ENCODE measurements at places on chromosomes 7 and 10.

DNA sequence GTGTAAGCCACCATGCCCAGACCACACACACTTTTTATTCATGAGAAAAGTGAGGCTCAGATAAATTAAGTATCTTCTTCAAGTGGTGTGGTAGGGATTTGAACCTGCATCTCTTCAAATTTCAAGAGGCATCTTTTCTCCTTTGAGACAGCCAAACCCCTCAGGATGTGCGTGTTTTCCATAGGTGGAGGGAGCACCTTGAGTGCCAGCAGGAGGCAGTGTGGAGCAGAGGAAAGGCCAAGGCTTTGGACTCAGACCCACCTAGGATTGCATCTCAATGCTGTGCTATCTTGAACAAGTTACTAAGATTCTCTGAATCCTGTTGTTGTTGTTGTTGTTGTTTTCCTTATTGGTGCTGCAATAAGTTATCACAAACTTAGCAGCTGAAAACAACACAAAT, 40.2 kb upstream of the MYL10 start:
- peak; percentile 8 for DNase-seq

GRCh38 chr7:47180516-47180826, 401.4 kb downstream of the TNS3 start:
- DNase-seq: no peak

DNA sequence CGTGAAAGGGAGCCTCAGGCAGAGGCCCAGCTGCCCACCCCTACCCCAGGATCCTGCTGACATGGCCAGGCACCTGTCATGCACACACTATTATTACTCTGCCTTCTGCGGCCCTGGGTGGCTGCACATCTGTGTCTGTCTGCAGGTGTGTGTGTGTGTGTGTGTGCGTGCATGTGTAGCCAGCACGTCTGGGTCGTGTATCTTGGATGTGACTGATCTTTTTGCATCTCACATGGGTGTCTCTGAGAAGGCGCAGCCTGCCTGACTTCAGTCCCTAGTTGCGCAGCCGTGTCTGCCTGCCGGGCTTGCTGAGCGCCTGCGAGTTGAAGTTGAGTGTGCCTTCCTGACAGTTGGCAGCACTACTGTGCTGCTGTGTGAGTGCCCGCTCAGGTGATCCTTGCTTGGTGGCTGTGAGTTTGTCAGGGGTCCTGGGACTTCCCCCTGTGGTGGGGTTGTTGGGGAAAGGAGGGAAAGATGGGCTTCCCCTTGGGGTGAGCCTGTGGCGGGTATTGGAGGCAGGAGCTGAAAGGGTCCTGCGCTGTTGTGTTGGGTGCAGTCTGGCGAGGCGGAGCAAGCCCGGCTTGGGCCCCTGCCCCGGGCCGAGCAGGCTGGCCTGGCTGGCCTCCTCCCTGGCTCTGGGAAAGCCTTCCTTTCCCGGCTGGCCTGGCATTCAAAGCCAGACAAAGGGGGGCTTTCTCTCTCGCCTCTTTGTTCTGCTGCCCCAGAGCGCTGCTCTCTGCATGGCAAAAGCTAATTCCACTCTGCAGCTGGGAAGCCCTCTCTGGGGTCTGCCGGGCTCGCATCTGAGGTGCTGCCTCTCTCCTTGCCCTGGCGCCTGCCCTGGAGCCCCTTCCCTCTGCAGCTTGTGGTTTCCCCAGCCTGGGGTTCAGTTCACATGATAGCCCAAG, 4.9 kb downstream of the TRIM8 start:
- DNase-seq: no peak

DNA sequence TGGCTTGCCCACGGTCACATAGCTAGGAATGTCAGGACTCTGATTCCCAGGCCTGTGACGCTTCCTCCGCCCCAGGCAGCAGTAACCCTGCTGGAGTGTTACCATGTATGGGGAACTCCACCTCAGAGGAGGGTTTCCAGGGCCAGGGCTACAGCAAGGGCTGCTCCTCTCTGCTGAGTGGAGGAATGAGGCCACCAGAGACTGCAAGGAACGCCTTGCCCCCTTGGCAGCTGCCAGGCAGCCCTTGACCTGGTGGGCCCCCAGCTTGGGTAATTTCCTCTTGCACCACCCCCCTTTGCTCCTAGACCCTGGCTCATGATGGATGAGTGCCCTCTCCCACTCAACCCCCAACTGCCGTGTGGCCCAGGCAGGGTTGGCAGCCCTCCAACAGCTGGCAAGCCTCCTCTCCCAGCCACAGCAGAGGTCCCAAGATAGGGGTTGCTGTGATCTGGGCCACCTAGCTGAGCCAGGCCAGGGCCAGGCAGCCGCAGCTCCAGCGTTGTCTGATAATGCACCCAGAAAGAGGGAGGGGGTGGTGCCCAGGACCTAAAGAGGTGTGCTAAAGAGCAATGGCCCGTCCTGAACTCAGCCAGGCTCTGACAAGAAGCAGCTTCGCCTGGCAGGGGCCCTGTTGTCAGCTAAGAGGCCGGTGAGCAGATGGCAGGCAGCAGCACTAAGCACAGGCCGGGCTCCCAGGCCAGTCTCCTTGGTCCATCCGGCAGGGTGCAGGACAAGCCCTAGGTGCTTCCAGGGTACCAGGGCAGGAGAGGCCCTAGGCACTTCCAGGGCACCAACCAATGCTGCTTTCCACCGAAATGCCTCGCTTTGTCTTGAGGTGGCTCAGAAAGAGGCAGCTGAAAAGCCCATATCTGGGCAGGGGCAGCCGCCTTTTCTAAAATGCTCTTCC, 35.4 kb downstream of the DRGX start:
- peak; percentile 44 for DNase-seq

- DNase-seq: no peak
Observed at GRCh38 chr7:129553899-129554461, 51.6 kb downstream of the SMKR1 start.

DNA sequence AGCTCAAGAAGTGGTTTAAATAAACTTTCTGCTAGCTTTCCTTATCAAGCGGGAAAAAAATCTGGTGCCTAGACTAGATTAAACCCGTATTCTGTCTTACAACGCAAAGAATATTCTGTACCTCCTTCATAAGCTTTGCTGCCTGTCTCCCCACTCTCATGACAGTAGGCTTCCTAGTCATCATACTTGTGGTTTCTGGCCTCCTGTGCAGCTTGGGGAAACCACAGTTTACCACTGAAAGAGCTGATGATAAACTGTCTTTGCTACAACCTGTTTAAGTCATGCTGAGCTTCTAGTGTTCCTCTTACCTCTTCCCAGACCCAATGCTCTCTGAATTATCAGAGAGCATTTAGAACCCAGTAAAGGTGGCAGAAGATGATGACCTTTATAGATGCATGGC, 55.0 kb downstream of the PODXL start:
- DNase-seq: no peak

DNA sequence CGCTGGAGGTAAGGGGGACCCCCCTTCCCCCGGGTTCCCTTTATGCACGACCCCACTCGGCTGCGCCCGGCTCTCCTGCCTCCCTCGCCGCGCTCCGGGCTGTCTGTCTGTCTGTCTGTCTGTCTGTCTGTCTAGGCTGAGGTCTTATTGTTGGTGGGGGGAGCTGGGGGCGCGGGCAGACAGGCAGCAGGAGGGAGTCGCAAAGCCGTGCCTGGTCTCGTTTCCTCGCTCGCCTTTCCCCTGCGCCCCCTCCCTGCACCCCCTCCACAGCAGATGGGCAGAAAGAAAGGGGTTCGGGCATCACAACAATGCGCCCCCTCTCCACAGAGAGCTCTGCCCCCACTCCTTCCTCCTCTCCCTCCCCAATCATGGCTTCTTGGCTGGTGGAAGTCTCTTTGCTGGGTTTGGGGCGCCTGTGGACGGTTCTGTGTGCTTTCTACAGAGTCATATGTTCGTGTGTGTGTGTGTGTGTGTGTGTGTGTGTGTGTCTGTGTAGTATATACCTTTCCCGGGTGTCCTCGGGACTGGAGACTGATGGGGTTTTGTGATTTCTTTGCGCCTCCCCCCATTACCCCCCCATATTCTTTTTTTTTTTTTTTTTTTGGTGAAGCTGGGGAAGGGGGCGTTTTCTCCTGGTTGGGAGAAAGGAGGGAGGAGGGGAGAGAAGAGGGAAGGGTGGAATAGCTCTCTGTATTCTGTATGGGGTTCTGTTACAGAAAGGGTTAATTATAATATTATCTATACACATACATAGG, 1.9 kb downstream of the AUTS2 start:
- DNase-seq: no peak

DNA sequence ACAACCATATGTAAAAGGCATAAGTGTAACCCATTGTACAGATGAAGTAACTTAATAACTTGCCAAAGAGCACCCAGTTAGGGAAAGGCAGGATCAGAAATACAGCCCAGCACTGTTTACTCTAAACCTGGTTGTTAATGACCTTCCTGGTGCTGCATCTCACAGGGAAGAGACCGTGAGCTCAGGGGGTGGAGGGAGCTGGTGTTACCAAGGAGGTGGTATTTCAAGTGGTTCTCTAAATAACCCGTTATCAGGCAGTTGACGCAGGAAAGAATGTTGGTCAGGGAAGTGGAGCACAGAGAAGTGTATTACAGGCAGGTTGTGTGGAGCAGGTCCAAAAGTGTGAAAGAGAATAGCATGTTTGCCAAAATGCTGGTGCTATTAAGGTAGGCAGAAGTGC, 4.4 kb upstream of the ST7 start:
- no peak for DNase-seq

GRCh38 chr10:15267496-15267895, 99.0 kb upstream of the NMT2 start:
- DNase-seq: no peak

DNA sequence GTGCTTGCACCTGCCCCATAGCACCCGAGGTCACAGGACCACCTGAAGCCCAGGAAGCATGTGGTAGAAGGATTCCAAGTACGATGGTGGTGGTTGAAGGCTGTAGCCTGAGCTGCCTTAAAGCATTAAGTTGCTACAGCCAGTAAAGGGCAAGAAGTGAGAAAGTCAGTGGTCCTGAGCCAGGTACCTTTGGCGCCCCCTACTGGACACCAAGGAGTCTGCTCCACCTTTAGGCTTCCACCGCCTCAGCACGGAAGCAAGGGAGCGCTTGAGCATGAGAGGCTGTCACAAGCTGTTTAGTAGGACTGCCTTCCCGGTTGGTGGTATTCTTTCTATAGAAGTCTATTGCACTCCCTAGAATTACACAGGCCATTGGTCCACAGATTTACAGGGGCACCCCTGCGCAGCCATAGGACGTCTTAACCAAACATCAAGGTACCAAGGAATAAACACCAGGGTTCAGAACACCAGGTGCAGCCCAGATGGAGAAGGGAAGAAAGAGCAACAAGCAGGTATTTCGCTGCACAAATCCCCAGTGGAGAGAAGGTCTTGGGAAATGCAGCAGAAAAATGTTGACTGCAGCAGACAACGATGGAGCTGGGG, 2.2 kb downstream of the CRTAC1 start:
- peak; percentile 52 for DNase-seq

DNA sequence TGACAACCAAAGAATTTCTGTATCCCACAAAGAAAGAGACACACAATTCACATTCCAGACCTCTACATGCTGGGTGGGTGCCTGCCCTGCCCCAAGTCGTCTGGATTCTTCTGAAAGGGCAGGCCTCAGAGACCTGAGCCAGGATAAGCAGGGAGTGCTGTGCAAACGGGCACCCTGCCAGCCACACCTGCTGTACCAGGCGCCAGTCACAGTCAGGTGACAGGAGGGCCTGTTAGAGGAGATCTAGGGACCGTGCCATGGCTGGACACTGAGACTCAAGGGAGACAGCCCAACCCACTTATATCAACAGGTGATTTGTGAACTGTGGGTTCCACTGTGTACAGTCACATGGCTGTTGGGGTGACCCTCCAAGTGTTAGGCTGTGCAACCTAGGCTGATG, 103.1 kb upstream of the AFAP1L2 start:
- no peak for DNase-seq

- DNase-seq: no peak
Observed at GRCh38 chr7:158432369-158433341, 155.0 kb downstream of the PTPRN2 start.

DNA sequence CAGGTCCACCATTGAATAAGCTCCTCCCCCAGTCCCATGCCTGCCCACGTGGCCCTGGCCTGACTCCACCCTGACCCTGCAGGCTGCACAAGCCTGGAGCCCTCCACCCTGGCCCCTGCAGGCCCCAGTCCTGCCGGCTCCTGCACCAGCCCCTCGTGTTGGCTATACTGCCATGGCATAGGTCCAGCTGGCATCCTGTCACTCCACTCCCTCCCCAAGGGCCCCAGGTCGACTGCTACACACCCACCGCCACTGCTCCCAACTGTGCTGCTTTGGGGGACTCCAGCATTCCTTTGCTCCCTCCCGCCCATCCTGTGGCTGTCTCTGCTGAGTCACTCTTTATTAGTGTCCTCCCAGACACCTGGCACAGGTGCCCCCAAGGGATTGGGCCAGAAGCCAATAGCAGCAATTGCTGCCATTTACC, 32.4 kb upstream of the HSPA12A start:
- DNase-seq: no peak

DNA sequence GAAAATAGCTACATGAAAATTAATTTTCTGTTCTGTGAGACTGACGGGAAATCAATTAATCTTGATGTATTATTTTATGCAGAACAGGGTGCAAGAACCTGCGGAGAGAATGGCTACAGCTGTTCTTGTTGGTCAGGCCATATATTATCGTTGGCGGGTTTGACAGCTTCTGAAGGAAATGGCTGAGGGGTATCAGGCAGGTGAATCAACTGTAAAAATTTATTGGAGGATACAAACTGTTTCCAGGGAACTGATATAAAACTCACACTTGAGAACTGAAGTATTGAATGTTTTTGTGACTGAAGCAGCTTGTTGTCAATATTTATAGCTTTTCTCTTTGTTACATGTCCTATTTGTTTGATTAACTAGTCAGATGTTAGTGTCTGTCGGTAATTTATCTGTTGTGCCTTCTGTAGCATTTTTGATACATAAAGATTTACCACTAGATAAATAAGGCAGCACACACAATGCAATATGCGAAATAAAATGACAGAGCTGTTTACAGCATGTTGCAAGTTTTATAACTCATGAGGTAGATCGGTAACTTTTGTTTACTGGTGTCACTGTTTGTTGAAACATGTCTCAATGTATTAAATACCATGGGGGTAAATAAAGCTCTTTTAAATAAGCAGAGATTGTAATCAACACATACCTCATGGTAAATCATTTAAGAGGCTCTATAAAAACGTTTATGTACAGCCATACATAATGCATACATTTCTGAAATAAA, 308.2 kb downstream of the LRMDA start:
- DNase-seq: no peak

GRCh38 chr10:30763918-30764317, 134.4 kb upstream of the LYZL2 start:
- peak; percentile 64 for DNase-seq

- no peak for DNase-seq
Observed at GRCh38 chr7:3860932-3861331, 559.9 kb downstream of the SDK1 start.

GRCh38 chr10:16049782-16050181, 189.5 kb upstream of the MINDY3 start:
- DNase-seq: no peak

DNA sequence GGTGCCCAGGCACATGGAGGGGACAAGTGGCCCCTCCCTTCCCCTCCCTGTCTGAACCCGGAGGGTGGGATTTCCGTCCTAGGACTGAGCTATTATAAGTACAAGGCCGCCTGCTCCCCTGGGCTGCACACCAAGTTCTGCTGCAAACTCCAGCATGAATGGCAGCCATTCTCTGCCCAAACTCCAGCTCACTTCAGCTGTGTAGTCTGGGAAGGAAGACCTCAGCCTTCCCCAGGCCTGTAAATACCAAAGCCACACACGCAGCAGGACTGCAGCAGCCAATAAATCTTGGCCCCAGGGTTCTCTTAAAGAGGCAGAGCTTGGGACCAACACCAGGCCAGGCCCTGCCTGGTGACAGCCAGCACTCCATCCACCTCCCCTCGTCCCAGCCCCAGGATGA, 291.3 kb upstream of the ZMIZ1 start:
- no peak for DNase-seq

Measured in inflammatory macrophage (primary cell).